ENCODE measurements at places on chromosomes 4 and X. TPM values are rescaled to one million over a fixed set of nuclear protein-coding genes. Genes with fewer than 3 reads are reported as not detected.

DNA sequence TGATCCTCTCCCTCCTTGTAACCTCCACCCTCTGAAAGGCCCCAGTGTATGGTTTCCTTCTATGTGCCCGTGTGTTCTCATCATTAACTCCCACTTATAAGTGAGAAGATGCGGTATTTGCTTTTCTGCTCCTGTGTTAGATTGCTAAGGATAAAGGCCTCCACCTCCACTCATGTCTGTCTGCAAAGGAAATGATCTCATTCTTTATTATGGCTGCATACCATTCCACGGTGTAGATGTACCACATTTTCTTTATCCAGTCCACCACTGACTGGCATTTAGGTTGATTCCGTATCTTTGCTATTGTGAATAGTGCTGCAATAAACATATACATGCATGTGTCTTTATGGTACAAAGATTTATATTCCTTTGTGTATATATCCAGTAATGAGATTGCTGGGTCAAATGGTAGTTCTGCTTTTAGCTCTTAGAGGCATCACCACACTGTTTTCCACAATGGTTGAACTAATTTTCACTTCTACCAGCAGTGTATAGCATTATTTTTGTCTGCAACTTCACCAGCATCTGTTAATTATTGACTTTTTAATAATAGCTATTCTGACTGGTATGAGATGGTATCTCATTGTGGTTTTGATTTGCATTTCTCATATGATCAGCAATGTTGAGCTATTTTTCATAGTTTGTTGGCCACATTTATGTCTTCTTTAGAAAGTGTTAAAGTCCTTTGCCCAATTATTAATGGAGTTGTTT, 1030.9 kb downstream of the FSTL5 start:
- DNase-seq = no peak
- no peaks in the 10 kb centered on the region for H3K27me3 ChIP-seq
- no peak overlapping the region for H3K27ac ChIP-seq
- H3K4me1 ChIP-seq = no peaks in the 10 kb centered on the region

DNA sequence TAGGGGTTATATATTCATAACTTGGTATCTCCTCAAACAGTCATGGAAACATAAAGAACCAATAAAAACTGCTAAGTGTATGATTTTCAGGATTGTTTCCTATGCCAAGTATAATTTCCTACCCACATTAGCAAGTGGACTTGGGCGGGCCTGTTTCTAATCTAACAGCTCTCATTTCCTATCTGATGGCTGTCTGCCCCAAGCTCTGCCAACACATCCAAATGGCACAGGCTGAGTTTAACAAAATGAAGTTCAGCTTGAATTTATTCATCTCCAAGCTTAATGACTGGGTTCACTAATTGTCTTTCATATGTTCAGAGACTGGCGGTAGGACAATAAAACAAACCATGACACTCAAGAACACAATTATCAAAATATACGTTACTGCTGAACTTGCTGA, 55.5 kb upstream of the S100G start:
- H3K4me1 ChIP-seq = no peaks in the 10 kb centered on the region
- no peak for DNase-seq
- peaks cover 5% of the 10 kb centered on the region for H3K36me3 ChIP-seq
- H3K27me3 ChIP-seq = no peaks in the 10 kb centered on the region
- H3K27ac ChIP-seq = no peak overlapping the region

- DNase-seq = no peak
- H3K4me3 ChIP-seq = no peak overlapping the region
- no peaks in the 10 kb centered on the region for H3K36me3 ChIP-seq
- peaks cover 5% of the 10 kb centered on the region for H3K4me1 ChIP-seq
Observed at GRCh38 chr4:10701702-10702460, 17.3 kb upstream of the CLNK start.

RHOXF2B gene
- total RNA-seq = not detected
